Stimulated activated CD4-positive, alpha-beta T cell treated with anti-CD3 and anti-CD28 coated beads, Interleukin-12 subunit alpha, Interleukin-12 subunit beta, amount 100 ng/mL, for 24 hours (primary cell): ENCODE measurements at places on chromosomes 7 and 10.
A peak's percentile ranks its signal among the peaks of the same experiment; 100 is the strongest.

- DNase-seq, result no peak
Observed at GRCh38 chr7:49400891-49401550, 372.4 kb upstream of the VWC2 start.

- DNase-seq, result no peak
Observed at GRCh38 chr7:51045319-51046102, 262.8 kb upstream of the GRB10 start.

- no peak for DNase-seq
Observed at GRCh38 chr7:133754708-133755107, 372.4 kb upstream of the LRGUK start.

DNA sequence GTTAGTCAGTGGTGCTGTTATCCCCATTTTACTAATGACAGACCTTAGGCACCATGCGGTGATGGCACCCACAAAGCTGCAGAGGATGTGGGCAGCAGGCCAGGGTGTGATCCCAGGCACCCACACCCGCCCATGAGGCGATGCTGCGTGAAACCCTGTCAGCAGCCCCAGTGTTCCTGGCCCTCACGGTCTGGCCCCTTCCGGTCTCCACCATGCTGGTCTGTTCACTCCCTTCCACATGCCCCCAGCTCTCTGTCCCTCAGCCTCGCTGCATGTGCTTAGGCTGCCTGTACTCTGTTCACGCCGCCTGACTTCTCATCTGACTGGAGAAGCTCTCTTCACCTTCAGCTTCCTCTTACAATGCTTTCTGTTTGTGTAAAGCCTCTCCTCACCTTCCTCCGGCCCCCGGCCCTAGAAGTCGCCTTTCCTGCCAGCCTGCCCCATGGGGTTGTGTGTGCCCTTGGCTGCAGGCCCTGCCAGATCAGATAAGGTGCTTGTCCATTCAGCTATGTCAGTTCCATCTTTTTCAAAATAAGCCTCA lies 17.6 kb upstream of the ORAI2 start:
- peak; percentile 55 for DNase-seq

GRCh38 chr7:104779888-104780287 lies 234.1 kb upstream of the KMT2E start:
- no peak for DNase-seq

DNA sequence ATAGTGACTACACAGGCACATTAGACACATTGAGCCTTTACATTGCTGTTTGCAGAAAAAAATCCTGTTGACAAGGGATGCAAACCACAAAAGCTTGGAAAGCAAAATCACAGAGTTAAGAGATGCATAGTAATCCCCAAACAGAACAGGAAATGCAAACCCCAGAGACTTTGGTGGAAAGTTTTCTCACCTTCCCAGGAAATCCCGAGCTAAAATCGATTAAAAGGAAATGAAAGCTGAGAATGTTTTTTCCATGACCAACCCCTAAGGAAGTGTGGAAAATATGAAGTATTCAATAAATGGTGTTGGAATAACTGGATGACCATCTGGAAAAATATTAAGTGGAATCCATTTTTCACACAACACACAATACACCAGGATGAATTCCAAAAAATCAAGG lies 598.7 kb downstream of the GRID1 start:
- no peak for DNase-seq
